Right renal cortex interstitium (tissue), 3 donors: ENCODE measurements at places on chromosomes 12 and 14. TPM values are rescaled to one million over a fixed set of nuclear protein-coding genes. Genes with fewer than 3 reads are reported as not detected.

DNA sequence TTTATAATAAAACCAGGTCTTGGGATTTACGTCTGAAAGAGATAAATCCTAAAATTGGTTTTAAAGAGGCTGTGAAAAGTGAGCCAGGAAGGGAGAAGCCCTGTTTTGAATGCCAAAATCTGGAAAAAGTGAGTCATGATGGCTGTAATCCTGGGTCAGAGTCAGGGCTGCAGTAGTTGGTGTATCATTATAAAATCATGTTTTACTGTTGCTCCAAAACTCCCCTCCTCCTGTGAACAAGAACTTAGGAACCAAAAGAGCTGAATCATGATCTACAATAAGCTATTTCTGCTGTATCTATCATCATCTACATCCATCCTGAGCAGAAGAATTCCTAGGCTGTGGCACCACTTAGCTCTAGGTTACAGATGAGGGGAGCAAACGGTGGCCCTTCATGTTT is 79.3 kb downstream of the LMO3 start:
- DNase-seq = no peak

- no peak for DNase-seq
These were observed 17.7 kb upstream of the TEAD4 start for GRCh38 chr12:2941524-2941923.

- DNase-seq = no peak
These were observed 3.2 kb downstream of the AJUBA start for GRCh38 chr14:22978981-22979671.

- no peak for DNase-seq
These were observed 14.5 kb upstream of the CCT2 start for GRCh38 chr12:69570545-69571399.

DNA sequence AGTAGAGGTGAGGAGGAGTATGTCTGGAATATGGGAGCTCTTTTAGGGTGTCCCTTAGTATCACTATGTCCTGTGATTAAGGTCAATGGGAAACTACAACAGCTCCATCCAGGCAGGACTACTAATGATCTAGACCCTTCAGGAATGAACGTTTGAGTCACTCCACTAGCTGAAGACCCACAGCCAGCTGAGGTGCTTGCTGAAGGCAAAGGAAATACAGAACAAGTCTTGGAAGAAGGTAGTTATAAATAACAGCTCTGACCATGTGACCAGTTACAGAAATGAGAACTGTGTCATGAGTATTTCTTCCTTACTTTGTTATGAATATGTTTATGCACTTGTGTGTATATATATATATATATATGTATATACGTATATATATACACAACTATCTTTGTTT is 40.5 kb upstream of the USP44 start:
- DNase-seq = no peak

DNA sequence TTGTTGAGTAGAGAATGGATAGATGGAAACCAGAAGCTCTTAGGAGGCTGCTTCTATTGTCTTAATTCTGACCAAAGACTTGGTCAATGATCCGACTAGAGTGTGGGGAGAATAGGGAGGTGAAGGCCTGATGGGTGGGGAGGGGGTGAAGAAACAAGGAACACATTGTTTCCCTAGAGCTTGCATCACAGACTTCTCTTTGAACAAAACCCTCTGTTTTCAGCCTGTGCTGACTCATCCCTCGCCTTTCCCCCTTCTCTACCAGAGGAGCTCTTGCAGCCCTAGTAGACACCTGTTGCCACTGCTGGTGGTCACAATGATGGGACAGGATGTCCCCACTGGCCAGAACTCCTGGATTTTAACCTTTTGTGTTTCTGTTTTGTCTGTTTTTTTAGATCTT is 46.8 kb upstream of the CISTR start:
- no peak for DNase-seq

- no peak for DNase-seq
These were observed 35.3 kb downstream of the PRKD1 start for GRCh38 chr14:29892327-29892726.

DNA sequence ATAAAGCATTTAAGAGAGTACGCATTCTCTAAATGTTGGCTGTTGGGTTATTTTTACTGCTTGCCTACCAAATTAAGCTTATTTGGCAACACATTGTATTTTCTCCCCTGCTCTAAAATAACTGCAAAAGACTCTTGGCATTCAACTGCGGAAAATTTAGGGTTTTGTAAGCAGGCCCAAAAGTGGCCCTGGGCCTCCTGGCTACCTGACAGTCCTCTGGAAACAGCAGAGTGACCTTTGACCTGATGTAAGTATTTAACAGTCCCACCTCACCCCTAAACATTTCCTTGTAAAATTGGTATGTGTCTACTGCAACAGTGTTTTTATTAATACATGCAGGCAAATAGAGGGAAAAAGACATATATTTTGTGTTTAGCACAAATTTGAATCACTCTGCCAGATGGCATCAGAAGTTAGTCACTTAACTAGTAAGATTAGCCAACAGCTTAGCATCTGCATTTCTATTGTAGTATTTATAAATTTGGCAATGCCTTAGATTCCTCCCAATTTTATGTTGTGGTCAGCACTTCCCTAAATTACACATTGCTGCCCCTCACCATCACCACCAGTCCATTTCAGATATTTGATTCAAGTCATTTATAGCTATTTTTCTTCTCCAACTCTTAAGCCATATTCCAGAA is 11.2 kb downstream of the LLPH start:
- no peak for DNase-seq

DNA sequence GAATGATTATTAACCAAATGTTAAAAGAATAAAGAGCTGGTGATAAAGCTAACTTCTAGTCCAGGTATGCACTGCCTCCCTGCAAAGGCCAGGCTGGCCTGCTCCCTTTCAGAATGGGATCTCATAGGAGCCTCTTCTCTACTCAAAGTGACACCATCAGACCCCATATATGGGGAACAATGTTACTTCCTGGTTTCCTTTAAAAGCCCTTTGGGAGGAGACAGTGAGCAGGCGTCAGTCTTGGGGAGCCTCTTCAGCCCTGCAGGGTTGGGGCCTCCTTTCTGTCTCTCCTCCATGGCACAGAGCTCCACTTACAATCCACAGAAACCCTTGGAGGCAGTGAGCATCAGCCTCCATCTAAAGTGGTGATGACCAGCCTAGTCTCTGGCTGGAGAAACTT is 17.3 kb upstream of the GPRC5A start:
- DNase-seq = no peak

- DNase-seq = no peak
These were observed 1.3 kb upstream of the KCNH5 start for GRCh38 chr14:63046339-63047268.

DNA sequence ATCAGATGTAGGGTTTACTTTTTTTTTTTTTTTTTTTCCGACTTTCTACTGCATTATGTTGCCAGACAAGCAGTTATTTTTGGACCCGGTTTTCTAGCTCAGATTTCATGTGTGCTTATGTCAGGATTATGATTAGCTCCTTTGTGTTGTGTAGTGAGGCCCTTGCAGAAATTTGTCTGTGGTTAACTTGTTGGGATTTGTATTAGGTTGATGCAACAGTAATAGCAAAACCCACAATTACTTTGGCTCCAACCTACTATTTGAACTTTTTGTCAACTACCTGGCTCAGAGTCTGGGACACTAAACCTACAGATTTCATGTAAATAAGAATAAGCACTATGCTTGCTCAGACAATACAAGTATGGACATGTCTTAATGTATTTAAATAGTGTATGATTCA is 44.1 kb upstream of the KCNJ8 start:
- no peak for DNase-seq

DNA sequence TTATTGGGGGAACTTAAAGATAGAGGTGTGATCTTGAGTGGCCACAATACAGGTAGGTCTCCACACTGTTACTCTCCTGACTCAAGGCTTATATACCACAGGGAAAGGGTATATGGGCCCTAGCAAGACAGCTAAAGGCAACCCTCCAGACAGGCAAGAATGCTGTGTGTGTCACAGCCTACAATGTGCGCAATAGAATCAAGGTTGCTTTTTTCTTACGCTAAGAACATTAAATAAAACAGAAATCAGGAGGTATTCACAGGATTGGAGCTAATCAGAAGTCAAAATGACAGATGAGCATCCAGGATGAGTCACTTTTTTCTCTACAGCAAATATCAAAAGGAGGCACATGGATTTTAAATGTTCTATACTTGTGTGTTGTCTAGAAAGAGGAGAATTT is 1797.9 kb upstream of the SEL1L start:
- no peak for DNase-seq

- DNase-seq = no peak
These were observed 10.9 kb downstream of the CCDC92 start for GRCh38 chr12:123961585-123962345.

DNA sequence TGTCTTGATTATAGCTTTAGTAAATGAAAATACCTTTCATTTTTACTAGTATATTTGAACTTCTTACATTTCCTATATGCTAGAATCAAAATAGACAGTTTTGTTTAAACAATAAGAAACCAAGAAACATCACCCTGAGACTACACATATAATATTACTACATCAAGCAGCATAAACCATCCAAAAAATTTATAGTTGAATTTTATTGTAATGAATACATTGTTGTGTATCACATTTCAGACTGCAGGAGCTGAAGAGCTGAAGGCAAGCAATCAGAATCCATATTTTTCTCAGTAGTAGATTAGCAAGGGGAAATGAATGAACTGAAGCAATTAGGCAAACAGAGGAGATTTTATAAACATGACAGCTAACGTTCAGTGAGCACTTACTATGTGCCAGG is 379.2 kb downstream of the BTG1 start:
- no peak for DNase-seq

LAG3 gene
- 0.90 TPM for polyA plus RNA-seq

DNA sequence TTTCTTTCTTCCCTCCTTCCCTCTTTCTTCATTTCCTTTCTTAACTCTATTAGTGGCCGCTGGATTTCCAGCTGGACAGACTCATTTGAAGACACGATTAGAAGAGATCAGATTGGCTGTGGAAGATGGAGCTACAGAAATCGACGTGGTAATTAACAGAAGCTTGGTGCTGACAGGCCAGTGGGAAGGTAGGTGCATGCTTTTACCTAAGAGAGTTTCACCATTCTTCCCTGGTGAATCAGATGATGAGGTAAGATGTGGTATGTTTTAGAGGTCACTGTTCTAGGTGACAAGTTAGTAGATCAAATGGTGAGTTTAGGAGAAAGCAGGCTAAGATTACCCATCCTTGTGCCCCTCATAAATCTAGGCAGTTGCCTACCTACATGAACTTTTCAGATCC is 51.6 kb downstream of the DERA start:
- DNase-seq = no peak

GRCh38 chr14:71405676-71406075 is 498.4 kb downstream of the PCNX1 start:
- DNase-seq = no peak

DNA sequence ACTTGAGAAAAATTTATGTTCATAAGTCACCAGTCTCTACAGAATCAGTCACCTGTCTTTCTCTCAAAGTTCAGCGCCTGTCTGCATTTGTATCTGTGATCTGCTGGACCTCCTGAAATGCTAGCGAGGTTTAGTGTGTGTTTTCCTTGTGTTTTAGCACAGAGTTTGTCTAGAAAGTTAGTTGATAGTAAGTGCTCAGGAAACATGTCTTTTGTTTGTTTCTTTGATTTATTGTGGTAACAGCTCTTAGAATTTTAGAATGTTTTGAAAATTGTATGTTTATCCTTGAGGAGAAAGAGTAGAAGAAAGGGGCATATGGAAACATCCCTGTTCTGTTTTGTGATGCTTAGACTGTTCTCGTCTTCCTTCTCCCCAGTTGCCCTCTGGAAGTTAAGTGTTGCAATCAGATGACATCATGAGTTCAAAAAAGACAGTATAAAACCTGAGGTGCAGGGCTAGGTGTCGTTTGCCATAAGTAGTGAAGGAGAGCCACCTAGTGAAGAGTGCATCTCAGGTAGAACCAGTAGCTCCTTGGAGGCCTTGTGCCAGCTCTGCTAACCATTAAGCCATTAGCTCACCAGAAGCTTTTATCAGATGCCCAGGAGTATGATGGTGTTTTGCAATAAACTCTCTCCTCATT is 44.8 kb downstream of the FBXW8 start:
- no peak for DNase-seq

CLEC4C gene
- polyA plus RNA-seq = not detected

GRCh38 chr14:87387806-87388205 is 605.2 kb downstream of the GALC start:
- DNase-seq = no peak
